ENCODE measurements at places on chromosomes 5 and 9. TPM values are rescaled to one million over a fixed set of nuclear protein-coding genes. Genes with fewer than 3 reads are reported as not detected.

GRCh38 chr9:80485420-80486250 is 913.9 kb downstream of the TLE4 start:
- no peak for DNase-seq

DNAI1 gene
- not detected for total RNA-seq

DNA sequence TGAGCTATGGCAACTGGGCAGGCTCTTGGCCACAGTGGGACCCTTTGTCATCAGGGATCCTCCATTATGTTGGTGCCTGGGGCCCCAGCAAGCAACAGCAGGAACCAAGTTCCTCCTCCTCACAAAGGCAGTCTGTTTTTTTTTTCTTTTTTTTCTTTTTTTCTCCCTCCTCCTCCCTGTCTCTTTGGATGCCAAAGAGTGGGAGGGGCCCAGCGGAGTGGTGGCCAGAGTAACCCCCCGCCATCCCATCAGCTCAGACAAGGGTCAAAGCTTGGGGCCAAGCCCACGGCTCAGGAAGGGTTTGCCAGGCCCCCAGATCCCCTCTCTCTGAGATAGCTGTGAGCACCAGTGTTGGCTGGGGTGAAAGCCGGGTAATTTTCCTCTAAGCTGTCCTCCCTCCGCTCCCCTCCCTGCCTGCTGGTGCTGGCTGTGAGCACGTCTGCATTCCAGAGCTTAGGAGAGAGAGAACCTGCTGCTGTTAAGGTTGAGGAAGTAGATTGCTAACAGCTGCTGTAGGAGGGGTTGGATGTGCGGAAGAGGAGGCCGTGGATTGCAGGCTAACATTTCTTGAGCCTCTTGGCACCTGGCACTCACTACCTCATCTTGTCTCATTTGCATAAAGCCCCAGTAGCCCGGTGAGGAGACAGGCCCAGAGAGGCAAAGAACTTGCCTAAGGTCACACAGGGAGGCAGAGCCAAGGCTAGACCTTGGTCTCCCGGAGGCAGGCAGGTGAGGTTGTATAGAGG is 21.2 kb downstream of the GSN start:
- DNase-seq = no peak

GRCh38 chr5:60514152-60514551 is 185.8 kb downstream of the DEPDC1B start:
- DNase-seq = no peak

LYRM7 gene
- 6.5 TPM for total RNA-seq

GRCh38 chr5:35294976-35295375 is 64.7 kb upstream of the PRLR start:
- DNase-seq = no peak

- DNase-seq = no peak
Observed at GRCh38 chr5:77869116-77869798, 93.1 kb upstream of the TBCA start.

- no peak for DNase-seq
Observed at GRCh38 chr9:131685753-131686706, 53.8 kb downstream of the RAPGEF1 start.

- no peak for DNase-seq
Observed at GRCh38 chr5:115190388-115190787, 20.7 kb upstream of the TRIM36 start.

GRCh38 chr5:173782671-173783101 is 105.5 kb upstream of the CPEB4 start:
- no peak for DNase-seq

DNA sequence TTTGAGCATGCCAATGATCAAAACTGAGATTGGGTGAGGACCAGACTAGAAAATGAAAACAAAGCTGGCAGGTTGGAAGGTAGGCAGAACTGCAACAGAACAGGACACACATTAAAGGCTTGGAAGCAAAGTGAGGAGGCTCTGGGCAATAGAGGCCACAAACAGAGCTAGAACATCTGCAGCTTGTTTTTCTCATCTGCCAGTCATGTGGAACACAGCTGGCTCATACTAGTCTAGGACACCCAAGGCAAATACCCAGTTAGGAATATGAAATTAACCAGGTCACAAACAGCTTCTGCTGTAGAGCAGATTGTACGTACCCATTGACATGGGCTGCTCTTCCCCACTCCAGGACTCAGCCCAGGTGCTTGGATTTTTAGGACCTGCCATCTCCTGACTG is 61.7 kb downstream of the SPEF2 start:
- DNase-seq = no peak

- DNase-seq = no peak
Observed at GRCh38 chr5:9071524-9071923, 474.4 kb downstream of the SEMA5A start.

TPPP gene
- total RNA-seq = 12.4 TPM

- no peak for DNase-seq
Observed at GRCh38 chr5:14431534-14431933, 150.1 kb upstream of the OTULINL start.

- no peak for DNase-seq
Observed at GRCh38 chr5:1707467-1707866, 92.2 kb downstream of the MRPL36 start.

DNA sequence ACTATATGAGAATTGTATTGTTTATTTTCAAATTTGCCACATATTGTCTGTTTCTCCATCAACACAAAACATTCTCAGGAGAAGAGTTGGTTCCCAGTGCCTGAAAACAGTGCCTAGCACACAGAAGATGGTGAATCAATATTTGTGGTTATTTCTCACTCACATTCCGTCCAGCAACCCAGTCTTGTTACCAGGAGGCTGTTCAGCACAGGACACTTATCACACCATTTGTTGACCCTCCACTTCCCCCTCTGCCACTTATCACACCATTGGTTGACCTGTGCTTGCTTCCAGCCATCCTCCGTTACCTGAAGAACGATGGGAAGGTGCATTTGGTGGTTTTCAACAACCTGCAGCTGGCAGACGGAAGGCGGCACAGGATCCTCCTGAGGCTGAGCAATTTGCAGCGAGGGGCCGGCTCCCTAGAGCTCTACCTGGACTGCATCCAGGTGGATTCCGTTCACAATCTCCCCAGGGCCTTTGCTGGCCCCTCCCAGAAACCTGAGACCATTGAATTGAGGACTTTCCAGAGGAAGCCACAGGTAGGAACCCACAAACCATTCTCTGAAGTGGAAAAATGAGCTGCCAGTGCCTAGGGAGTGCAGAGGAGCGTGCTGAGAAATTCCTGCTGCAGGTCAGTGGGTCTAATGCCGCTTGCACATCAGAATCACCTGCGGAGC is 20.5 kb downstream of the THBS4 start:
- DNase-seq = no peak

MARVELD2 gene
- total RNA-seq = 0.52 TPM

GRCh38 chr9:126886034-126886822 is 25.8 kb downstream of the ZBTB34 start:
- no peak for DNase-seq

DNA sequence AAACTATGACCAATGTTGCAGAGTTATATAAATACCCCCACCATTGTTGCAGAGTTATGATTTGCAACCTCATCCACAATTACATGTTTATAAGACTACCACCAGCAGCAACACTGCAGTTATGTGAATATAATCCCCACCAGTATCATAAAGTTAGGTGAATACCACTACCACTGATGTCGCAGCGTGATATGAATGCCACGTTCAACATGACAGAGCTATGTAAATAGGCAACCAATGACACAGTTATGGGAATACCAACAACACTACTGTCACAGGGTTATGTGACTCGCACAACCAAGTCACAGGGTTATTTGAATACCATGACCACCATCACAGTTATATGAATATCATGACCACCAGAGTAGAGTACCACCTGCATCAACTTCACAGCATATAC is 63.9 kb downstream of the SHC3 start:
- DNase-seq = no peak

- no peak for DNase-seq
Observed at GRCh38 chr5:1272201-1272600, 22.7 kb downstream of the TERT start.

MYMK gene
- not detected for total RNA-seq

DNA sequence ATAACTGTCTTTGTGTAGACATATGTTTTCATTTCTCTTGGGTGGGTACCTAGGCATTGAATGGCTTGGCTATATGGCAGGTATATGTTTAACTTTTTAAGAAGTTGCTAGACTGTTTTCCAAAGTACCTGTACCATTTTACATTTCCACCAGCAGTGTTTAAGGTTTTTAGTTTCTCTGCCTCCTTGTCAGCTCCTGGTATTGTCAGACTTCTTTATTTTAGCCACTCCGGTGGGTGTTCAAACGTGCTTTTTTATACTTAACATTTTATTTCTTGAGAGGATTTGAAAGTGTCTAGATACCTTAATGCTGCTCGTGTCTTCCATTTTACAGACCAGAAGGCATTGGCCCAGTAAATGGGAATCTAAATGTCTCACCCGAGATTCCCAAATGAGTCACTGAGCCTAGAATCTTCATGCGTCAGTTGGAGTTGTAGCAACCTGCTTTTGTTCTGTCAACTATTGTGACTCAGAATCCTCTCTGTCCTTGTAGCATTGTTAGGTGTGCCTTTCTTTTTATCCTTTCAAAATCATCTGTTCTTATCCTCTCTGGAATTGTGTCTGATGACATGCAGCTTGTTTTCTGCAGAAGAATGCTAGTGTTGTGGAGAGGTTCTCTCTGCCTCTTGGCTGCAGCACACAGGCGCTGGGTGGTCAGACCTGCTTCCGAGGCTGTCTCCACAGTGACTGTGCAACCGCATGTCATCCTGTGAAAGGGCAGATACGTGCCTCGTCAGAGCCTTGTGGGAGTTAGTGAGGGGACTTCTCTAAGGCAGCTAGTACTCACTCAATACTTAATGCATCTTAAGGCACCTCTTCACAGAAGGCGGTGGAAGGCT is 291.8 kb downstream of the AOPEP start:
- no peak for DNase-seq

NIM1K gene
- 0.67 TPM for total RNA-seq

CNTFR gene
- total RNA-seq = not detected

- no peak for DNase-seq
Observed at GRCh38 chr5:28014779-28015178, 976.4 kb upstream of the CDH9 start.

GRCh38 chr9:120830151-120830550 is 12.6 kb downstream of the PSMD5 start:
- DNase-seq = no peak

- DNase-seq = no peak
Observed at GRCh38 chr5:79964136-79964535, 26.9 kb downstream of the MTX3 start.

- no peak for DNase-seq
Observed at GRCh38 chr9:120382453-120382852, 197.5 kb downstream of the CDK5RAP2 start.

TTLL11 gene
- total RNA-seq = 3.5 TPM

- DNase-seq = no peak
Observed at GRCh38 chr9:3397766-3398165, 128.0 kb downstream of the RFX3 start.

DNA sequence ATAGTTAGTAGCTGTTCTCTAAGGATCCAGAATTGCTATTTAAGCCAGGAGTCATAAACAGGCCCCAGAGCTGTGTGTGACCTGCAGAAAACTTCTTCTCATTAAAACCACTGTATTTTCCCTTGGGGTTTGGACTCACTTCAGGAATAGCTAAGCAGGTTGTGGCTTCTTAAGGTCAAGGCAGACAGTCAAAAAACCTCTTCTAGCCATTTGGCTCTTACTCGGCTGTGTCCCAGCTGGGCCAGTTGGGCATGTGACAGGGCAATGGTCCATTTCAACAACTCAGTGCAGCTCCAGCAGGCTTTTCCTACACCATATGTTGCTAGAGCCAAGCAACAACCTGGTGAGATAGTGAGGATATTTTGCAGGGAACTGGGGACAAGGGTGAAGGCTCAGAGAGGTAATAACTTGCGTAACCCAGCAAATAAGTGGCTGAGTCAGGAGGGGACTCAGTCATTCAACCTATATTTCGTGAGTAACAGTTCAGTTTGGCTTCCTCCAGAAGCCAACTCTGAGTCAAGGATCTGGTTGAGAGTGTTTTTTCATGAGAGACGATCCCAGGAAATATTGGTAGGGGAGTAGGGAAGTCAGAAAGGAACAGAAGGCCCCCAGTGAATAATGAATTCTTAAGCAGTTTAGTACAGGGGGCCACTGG is 115.4 kb upstream of the PPP2R2B start:
- DNase-seq = no peak

DNA sequence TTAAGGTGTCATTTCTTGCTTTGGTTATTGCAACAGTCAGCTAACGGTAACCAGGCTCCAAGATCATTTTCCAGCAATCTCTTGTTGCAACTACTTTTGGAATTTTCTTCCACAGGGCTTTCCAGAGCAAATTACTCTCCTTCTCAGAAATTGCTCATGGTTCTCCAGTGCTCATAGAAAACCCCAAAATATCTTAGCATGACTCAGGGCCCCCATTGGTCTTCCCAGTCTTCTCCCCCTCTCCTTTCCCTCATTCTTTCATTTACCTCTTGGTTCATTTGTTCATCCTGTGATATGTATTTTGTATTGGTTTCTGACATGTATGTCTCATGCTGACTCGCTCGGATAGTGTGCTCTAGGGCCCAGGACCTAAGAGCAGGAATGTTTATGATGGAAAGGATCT is 35.6 kb downstream of the WWC1 start:
- no peak for DNase-seq

DNA sequence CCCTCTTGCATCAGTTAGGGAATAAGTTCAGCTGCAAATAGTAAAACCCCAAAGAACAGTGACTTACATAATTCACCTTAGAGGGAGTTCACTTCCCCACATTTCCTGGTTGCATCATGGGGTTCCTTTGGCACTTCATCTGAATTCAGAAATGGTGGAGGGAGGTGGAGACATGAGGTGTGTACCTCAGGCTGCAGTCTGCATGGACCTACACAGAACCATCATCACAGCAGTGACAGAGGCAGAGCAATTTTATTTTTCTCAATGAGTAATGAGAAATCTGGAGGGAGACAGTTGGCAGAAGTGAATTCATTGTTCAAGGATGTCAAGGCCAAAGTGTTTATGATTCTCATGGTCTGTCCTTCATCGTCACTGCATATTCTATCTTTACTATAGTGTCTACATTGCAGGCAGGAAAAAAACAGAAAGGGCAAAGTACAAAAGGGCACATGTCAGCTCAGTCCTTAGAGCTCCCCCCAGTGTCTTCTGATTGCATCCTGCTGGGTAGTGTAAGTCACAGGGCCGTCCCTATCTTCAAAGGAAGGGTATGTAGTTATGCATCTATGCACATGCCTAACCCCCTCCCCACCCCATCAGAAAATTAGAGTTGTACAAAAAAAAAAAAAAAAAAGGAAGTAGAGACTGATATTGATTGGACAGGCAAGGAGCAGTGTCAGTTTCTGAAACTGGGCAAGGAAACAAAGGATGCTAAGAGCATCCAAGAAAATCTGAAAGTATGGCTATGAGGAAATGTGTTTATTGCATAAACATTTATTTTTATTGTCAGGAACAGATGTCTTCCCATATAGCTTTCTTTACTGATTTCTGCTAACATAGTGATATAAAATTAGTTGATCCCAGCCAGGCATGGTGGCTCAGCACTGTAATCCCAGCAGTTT is 132.7 kb upstream of the APC start:
- DNase-seq = no peak

GRCh38 chr5:53779541-53779981 is 219.1 kb downstream of the NDUFS4 start:
- no peak for DNase-seq

Data from CD4-positive, CD25-positive, alpha-beta regulatory T cell (primary cell).